HAP-1 (cell line): ENCODE measurements at places on chromosomes 6 and 20.
A peak's percentile ranks its signal among the peaks of the same experiment; 100 is the strongest.

DNA sequence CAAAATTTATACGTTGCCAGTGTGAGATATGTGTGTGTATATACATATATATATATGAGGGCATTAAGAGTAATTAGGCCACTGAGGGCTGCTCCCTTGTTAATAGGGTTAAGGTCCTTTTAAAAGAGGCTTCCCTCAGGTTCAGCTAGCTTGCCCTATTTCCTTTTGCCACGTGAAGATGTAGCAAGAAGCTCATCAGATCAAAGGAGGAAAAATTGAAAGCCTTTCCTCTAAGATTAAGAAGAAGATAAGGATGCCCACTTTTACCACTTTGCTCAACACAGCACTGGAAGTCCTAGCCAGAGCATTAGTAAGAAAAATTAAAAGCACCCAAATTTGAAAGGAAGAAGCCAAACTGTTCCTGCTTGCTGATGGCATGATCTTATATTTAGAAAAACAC is 33.2 kb upstream of the ISM1 start:
- no peak for DNase-seq

GRCh38 chr6:129451187-129451586 is 258.8 kb downstream of the ARHGAP18 start:
- DNase-seq, result no peak

DNA sequence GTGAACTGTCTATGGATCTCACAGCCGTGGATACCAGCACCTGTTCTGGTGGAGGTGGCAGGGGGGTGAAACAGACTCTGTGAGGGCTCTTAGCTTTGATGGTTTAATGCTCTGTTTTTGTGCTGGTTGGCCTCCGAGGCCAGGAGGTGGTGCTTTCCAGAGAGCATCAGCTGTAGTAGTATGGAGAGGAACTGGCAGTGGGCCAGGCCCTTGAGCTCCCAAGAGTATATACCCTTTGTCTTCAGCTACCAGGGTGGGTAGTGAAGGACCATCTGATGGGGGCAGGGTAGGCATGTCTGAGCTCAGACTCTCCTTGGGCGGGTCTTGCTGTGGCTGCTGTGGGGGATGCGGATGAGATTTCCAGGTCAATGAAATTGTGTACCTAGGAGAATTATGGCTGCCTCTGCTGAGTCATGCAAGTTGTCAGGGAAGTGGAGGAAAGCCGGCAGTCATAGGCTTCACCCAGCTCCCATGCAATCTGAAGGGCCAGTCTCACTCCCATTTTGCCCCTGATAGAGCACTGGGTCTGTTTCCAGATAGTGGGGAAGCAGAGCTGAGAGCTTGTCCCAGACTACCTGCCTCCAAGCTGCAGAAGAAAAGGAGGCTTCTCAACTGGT is 102.7 kb upstream of the AHI1 start:
- DNase-seq, result peak; percentile 27

GRCh38 chr6:117328500-117328899 is 63.1 kb downstream of the VGLL2 start:
- no peak for DNase-seq

GRCh38 chr6:144266091-144266649 is 19.0 kb upstream of the UTRN start:
- peak; percentile 65 for DNase-seq

GRCh38 chr6:9606435-9607134 is 808.3 kb downstream of the TFAP2A start:
- no peak for DNase-seq

- DNase-seq, result peak; percentile 60
These were observed 45.9 kb downstream of the RIPOR3 start for GRCh38 chr20:50645253-50646068.

- no peak for DNase-seq
These were observed 31.1 kb upstream of the C6orf118 start for GRCh38 chr6:165340532-165340931.

DNA sequence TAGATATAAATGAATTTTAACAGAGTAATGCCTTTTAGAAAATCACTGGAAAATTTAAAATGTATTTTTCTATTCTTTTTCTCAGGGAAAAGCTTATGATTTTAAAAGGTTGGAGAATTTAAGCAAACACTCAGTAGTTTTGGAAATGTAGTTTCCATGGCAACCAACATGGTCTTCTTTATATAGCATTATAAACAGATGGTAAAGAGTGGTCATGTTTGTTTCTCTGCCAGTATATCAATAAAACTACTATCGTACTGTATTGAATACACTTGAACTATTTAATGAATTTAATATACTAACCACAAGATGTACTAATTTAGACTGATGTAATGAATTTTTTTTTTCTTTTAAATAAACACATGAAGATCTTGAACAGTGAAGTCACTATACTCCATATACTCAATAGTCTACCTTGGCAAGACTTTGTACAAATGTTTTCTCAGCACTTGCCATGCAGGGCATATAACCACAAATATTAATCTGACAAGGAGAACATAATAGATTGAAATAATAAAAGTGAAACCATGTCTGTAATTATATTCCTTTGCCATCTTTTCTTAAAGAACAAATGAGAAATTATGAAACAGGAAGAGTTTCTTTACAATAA is 105.5 kb downstream of the PDSS2 start:
- DNase-seq, result no peak

DNA sequence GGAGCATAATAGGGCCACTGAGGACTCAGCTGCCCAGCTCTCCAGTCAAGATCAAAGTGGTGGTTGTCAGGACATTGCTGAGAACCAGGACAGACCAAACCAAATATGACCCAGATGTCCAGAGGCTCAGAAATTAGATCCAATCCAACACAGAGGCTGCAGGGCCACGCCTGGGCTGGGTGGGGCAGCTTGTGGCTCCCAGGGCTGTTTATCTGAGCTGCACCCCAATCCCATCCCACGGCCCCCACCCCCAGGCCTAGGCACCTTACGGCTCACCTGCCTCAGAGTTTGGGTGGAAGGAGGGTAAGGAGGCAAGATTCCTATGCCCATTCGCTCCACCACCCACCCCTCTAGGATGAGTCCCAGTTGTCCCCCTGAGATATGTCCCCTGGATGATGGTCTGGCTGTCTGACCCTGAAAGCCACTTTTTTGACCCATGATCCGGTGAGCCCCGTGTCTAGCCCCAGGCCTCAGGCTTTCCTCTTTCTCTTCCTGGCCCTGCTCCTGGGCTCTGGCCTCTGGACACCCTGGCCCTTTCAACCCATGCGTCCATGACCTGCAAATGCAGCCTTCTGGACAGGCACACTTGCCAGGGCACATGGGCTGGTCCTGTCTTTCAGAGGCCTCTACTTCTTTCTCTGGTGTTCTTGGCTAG is 40.0 kb downstream of the CPXM1 start:
- DNase-seq, result no peak

DNA sequence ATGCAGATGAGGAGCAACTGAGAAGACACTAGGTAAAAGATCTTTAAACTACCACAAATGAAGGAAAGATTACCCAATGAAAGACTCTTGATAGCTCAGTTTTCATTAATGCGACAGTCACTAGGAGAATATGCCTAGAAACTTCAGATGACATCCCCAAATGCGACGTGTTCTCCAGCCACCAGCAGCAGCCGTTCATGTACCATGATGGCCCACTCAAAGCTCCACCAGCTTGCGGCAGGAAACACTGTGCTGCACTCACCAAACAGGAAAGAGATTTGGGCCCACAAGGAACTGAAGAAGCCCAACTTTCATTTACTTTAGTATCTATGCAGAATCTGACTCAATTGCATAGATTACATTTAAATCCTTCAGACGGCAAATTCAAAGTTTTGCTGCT is 7.5 kb downstream of the DIDO1 start:
- no peak for DNase-seq

- no peak for DNase-seq
These were observed 420.9 kb downstream of the CDKAL1 start for GRCh38 chr6:20955131-20955530.

DNA sequence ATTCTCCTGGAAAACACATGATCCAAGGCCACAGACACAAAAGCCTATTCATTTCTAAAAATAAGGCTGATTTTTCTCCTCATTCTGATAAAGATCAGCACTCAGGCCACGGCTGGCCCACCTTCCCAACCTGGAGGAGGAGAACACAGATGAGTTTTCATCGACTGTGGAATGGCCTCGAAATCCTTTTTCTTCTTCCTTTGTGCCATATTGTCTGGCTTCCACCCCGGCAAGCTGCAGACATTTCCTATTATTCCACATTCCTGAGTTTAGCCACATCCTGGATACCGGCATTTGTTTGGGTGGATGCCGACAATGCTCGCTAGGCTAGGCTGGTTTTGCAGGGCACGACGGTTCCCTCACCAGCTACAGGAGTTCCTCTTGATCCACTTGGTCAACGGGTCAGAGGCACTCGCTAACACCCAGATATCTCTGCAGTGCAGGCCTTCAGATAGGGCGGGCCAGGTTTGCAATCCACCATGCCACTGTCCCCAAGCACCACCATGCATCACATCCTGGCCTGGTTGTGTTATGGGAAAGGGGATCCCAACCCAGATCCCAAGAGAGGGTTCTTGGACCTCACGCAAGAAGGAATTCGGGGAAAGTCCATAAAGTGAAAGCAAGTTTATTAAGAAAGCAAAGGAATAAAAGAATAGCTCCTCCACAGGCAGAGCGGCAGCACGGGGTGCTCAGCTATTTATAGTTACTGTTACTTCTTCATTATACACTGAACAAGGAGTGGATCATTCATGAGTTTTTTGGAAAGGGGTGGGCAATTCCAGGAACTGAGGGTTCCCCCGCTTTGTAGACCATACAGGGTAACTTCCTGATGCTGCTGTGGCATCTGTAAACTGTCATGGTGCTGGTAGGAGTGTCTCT is 4.2 kb upstream of the CTSZ start:
- no peak for DNase-seq

- no peak for DNase-seq
These were observed 45.9 kb downstream of the KCNS1 start for GRCh38 chr20:45055056-45055455.

GRCh38 chr6:52558266-52559000 is 18.4 kb downstream of the TRAM2 start:
- DNase-seq, result no peak

GRCh38 chr6:140893432-140893831 is 1239.3 kb upstream of the GJE1 start:
- no peak for DNase-seq

DNA sequence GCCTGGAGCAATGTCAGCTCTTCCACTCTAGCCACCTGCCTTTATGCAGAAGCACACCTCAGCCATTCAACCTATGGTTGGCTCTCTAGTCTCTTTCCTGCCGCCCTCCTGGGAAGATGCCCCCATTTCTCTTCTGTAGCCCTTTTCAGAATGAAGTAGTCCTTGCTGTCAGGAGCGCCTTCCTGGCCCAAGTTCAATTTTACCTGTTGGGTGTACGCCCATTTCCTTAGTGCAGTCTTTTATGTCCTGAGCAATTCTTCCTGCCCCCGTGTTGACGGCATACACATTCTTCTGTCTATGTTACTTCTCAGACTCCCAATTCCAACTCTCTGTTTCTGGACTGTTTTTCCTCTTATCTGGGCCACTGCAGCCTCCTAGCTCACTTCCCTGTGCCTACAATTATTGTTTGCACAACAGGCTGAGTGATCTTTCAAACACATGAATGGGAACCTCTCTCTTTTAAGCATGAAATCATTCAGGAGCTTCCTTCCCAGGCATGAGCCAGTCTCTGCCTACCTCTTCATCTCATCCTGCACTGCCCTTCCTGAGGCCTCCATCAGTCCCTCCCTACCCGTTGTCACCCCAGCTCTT is 389.2 kb downstream of the CD83 start:
- no peak for DNase-seq
